Inflammatory macrophage (primary cell): ENCODE measurements at places on chromosomes 6 and 20.
A peak's percentile ranks its signal among the peaks of the same experiment; 100 is the strongest.

DNA sequence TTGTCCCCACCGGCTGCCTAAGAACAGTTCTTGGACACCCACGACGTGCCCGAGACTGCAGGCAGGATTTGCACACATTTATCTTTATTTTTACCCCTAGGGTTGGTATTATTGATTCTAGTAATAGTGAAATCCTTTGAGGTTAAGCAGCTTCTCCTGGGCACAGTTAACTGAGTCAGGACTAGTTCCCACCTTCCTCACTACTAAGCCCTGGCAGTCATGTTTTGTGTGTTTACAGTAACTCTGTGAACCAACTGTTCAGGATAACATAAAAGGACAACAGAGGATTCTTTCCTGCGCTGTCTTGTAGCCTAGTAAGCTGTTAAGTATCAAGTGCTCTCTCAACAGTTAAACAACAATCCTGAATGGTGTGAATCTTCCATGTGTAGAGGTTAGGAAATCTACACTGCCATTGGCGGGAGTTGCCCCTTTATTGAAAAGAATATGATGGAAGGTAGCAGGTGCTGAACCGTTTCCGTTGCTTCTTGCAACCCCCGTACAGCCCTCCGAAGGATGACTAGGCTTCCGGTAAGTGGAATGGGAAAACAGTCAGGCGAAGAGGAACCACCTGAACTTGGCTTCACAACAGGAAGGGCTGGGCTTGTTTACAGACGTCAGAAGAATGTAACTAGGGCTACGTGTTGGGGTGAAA lies 979 bp upstream of the SOD2 start:
- DNase-seq, result peak; percentile 74

DNA sequence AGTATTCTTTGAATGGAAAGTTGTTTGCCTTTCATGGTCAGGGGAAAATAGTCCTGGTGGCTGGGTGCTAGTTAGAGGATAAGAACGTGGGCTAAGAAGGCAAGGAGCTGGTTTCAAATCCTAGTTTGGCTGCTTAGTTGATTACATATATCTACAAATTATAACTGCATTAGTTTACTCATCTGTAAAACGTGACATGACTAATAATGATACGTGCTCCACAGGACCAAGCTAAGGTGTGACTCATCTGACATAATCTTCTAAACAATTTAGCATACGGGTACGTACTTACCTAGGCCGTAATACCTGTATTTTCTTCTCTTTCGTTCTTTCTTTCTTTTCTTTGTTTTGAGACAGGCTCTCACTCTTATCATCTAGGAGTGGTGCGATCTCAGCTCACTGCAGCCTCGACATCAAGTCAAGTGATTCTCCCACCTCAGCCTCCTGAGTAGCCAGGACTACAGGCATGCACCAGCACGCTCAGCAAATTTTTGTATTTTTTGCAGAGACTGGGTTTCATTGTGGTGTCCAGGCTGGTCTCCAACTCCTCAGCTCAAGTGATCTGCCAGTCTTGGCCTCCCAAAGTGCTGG lies 1274.2 kb upstream of the GJE1 start:
- no peak for DNase-seq

DNA sequence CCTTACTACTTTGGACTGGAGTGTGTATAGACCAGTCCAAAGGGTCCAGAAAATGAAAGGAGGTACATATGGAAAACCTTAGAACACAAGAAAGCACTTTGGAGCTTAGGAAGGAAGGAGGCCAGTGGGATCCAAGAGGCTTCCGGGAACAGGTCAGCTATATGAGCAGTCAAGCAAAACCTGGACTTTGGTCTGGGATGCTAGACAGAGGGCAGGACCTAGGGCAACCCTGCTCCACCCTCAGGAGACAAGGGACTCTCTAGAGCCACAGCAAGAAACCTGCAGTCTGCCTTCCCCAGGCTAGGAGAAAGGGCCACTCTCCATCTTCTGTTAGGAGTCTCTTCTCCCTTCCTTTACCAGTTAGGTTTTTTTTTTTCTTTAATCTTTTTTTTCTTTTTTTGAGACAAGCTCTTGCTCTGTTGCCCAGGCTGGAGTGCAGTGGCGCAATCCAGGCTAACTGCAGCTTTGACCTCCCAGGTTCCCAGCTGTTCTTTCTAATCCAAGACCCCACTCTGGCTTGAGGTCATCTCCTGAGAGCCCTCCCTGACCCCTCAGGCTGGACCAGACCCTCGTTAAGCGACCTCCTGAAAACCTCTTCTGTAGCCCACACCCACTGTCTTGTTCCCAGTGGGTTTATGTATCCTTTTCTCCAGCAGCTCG lies 4.6 kb downstream of the KCNK5 start:
- DNase-seq, result no peak

DNA sequence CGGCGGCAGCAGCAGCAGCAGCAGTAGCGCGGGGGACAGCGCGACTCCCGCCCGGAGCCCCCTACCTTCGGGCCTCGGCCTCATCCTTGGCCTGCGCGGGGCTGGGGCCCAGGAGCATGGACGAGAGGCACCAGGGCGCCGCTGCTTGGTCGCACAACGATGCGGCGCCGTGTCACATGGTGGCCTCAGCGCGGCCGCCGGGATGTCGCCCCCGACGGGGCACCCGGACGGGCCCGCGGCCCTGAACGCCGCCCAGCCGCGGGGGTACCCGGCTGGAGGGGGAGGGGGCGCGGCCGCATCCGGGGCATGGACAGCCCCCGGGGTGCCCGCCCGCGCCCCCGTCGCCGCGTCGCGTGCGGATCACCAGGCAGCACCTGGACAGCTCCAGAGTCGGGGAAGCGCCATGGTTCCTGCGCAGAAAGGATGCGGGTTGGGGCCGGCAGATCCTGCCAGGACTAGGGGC lies 57.1 kb downstream of the CDH22 start:
- DNase-seq, result no peak

- DNase-seq, result no peak
Measured at GRCh38 chr6:34859951-34860350, 27.9 kb downstream of the TAF11 start.

DNA sequence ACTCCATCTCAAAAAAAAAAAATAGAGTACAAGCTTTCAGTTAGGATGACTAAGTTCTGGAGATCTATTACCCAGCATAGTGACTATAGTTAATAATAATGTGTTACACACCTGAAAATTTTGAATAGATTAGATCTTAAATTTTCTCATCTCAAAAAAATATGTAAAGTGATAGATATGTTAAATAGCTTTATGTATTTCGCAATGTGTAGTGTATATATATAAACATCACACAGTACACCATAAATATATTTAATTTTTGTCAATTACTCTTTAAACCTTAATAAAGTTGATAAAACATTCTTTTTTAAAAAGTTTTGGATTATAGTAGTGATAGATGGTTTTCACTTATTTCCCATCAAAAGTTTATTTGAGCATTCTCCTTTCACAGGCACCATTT lies 25.6 kb upstream of the LOC128125822 start:
- no peak for DNase-seq

DNA sequence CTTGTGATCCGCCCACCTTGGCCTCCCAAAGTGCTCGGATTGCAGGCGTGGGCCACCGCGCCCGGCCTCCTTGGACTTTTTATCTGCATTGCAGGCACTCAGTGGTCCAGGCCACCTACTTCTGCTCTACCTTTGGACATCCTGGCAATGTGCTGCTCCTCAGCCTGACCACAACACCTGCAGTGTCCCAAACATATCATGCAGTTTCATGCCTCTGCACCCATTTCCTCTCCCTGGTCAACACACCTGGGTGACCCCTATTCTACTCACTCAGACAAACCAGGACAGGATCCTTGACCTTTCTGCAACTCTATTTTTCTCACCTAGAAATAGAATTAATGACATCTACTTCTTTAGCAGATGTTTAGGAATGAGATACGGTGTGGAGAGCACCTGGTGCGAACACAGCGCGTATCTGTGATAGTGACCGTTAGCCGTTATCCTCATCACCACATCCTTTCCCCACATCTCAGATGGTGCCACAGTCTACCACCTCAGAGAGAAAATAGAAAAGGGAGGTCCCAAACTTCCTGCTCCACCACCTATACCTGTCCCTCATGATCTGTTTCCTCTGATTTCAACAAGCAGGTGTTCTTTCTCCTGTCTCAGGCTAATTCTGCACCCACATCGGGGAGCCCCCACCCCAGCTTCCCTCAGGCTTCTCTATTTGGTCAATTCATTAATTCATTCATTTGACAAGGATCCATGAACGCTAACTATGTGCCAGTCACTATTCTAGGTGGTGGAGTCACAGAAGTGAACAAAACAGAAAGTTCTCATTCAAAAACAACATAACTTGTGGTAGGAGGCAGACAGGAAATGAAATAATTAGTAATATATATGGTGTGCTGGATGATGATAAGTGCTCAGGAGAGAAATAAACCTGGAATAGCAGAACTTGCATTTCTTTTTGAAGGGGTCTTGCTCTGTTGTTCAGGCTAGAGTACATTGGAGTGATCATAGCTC lies 4.3 kb upstream of the BTN3A2 start:
- no peak for DNase-seq

GRCh38 chr20:64099880-64100565 lies 7.3 kb downstream of the NPBWR2 start:
- DNase-seq, result no peak

DNA sequence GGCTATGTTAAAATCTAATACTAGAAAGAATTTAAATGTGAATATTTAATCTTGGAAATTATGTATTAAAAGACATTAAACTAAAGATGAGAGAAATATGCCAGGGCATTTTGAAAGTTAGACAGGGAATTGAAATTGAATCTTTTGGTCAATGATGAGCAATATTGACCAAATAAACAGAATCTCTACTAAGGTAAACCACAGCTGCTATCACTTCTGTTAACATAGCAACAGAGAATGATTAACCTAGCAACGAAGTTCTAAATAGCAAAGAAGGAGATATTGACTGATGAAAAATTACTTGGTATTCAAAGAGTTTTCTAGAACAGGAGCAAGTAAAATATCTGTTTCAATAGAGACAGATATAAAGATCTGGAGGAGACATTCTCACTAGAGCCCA lies 45.2 kb upstream of the RSPO3 start:
- no peak for DNase-seq

GRCh38 chr6:11689847-11690246 lies 88.8 kb downstream of the ADTRP start:
- DNase-seq, result no peak

- DNase-seq, result no peak
Measured at GRCh38 chr6:32983964-32984621, 15.7 kb downstream of the BRD2 start.

DNA sequence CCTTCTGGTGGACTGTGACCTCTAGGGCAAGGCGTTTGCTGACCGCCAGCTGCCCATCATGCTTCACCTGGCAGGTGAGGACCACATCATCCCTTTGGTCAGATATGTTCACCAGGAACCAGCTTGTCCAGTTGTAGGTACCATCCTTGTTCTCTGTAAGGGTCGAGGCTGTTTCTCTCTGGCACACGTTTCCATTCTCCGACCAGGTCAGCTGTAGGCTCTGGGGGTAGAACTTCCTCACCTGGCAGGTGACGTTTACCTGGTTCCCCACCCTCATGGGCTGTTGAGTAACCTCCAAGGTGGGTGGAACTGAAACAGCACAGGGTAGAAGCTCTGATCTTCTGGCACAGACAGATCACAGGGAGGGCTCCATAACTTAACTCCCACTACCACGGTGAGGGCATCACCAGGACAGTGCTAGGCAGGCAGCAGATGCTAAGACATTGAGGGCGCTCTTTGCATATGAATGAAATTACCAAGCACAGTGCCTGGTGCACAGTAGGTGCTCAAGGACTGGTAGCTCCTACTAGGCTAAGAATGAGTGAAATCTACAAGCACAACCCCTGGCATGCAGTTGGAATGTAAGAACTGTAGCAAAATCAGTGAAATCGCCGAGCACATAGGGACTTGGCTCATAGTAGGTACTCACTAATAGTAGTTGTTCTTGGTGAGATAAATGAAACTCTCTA lies 15.6 kb upstream of the SIRPB1 start:
- no peak for DNase-seq

DNA sequence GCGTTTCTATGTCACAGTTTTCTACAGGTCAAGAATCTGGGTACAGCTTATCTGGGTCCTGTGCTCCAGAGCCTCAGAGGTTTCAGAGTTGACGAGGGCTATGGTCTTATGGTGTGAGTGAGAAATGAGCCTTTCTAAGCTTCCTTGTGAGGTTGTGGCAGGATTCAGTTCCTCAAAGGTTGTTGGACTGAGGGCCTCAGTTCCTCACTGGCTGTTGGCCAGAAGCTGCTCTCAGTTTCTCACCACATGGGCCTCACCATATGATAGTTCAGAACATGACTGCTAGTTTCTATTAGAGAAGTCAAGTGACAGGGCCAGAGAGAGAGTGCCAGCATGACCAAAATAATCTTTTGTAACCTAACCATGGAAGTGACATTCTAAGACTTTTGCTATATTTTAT lies 96.1 kb downstream of the NUS1 start:
- DNase-seq, result peak; percentile 69

GRCh38 chr20:59938696-59939051 lies 1.4 kb downstream of the PPP1R3D start:
- DNase-seq, result no peak

DNA sequence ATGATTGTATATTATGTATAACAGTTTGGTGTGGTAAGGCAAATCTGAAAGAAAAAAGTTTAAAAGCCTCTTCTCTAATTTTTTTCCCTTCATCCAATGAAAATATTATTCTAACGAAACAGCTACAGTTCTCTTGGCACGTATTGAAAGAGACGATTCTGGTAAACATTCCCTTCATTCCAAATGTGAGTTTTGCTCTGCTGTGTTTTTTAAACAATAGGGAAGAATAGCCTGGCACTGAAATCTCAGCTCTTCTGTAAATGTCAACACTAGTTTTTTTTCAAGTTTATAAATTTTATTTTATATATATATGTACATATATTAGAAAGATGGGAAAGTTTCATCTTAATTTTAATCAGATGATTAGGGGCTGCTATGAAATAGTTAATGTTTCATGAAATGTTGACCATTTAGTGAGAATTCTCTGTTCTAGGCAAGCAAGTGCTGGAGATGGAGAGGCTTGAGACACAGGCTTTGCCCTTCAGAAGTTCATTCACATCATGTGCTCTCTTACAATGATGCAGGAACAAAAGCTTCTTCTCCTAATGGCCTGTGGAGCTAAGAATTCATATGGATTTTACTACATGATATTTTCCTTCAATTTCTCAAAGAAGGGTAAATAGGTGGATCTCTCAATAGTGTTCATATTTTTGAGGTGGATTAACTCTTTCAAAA lies 4.1 kb downstream of the PAQR8 start:
- no peak for DNase-seq

GRCh38 chr6:142207265-142207877 lies 60.3 kb downstream of the VTA1 start:
- peak; percentile 27 for DNase-seq

GRCh38 chr6:166304106-166304505 lies 4.1 kb downstream of the PRR18 start:
- no peak for DNase-seq

DNA sequence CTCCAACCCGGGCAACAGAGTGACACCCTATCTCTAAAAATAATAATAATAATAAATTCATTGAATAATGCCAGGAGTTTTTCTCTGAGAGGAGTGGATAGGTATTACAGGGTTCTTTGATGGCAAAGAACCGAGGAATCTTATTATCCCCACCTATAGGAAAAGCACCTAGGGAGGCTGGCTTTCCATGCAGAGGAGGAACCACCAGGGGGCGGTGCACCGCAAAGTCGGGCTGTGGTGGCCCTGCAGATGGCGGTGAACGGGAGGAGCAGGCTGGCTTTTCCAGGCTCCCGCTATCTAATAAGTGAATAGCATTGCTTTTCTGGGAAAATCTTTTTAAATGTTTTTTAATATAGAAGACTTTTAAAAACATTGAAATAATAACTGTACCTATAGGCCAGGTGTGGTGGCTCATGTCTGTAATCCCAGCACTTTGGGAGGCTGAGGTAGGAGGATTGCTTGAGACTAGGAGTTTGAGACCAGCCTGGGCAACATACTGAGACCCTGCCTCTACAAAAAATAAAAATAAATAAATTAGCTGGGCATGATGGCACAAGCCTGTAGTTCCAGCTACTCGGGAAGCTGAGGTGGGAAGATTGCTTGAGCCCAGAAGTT lies 864.2 kb downstream of the KIF16B start:
- DNase-seq, result peak; percentile 32
